Spinal cord (tissue), 10 donors: ENCODE measurements at places on chromosomes 6 and 20. TPM values are rescaled to one million over a fixed set of nuclear protein-coding genes. Genes with fewer than 3 reads are reported as not detected.

GRCh38 chr6:10690651-10691445, 3.6 kb downstream of the C6orf52 start:
- no peak for DNase-seq
- peaks cover 8% of the 10 kb centered on the region for H3K4me1 ChIP-seq
- H3K27ac ChIP-seq = no peak overlapping the region
- no peak overlapping the region for H3K4me3 ChIP-seq
- no peaks in the 10 kb centered on the region for H3K27me3 ChIP-seq

DNA sequence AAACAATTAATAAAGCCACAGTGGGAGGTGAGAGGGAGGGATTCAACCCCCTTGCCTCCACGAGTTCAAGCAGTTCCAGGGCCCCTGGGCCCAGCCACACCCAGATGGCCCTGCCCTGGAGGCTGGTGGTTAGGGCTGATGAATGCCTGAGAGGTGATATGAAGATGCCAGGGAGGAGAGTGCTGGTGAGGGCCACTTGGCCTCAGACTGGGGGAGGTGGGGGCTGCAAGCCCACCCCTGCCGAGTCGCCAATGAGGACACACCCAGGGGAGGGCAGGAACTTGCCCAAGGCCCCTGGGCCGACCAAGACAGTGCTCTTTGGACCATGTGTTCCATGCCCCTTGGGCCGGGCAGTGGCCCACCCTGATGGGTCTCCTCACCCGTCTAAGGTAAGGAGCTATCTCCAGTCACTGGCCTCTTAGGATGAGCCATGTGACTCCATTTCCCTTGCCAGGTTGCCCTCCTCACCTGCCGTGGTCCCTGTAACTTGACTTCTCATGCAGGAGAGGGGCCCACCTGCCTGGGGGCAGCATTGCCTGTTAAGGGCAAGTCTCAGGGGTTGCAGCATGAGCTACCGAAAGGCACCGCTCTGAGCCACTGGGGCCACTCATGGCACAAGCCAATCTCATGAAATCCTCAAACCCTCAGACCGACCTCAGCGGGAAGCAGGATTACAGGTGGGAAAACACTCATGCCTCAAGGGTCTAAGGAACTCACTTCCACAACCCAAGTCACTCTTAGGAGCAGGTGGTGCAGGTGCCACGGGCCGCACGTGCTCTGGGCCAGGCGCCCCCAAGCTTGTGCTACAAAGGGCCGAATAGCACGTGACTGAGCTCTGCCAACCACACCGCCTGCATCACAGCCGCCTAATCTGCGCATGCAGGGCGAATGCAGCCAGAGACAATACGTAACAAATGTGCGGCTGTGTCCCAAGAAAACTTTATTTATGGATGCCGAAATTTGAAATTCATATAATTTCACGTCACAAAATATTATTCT, 147.4 kb upstream of the MLN start:
- H3K36me3 ChIP-seq = no peaks in the 10 kb centered on the region
- no peak for DNase-seq
- H3K27ac ChIP-seq = no peak overlapping the region
- peaks cover 10% of the 10 kb centered on the region for H3K4me1 ChIP-seq
- H3K4me3 ChIP-seq = no peak overlapping the region

Gene BIRC7
- total RNA-seq = 1.4 TPM

Gene LIN28B
- 1.7 TPM for total RNA-seq

Gene RAB44
- total RNA-seq = 0.59 TPM

Gene BHLHE23
- not detected for total RNA-seq

Gene ID4
- total RNA-seq = 109 TPM
